Right ventricle myocardium inferior (tissue), 1 donor: ENCODE measurements at places on chromosomes 3 and 15.

DNA sequence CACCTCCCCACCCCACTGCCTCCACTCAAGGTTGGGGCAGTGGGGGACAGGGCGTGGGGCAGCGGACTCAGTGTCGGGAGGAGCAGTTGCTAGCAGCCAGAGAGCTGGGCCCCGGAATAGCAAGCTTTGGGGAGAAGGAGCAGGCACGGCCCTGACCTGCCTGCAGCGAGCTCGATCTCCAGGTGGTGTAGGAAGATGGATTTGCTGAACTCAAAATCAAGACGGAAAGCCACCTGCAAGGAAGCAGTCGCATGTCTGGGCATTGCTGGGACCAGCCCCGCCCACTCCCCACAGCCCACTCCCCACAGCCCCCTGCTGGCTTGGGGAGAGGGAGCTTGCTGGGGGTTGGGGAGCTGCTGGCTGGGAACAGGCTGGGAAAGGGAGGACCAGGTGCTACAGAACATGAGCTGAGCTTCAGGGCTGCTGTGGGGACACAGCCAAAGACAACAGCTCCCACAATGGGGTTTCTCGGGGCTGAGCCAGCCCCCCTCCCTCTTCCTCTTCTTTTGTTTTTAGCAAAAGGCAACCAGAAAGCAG, 38.0 kb downstream of the FEM1B start:
- no peak for DNase-seq

DNA sequence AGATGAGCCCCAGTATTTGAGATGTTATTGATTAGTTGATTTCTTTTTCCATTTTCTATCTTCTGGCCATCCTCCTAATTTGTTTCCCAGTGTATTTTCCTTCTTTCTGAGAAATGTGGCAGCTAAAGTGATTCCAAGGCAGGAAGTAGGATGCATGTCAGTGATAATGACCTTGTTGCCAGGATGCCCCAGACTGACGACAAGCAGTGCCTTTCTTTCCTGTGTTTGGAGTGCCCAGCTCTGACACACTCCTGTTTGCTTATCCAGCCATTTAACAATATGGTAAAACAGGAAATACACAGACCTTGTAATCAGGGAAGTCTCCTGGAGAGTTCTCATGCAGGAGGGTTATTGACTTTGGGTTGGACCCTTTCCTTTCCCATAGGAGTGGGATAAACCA, 20.4 kb downstream of the TMOD2 start:
- DNase-seq = no peak

GRCh38 chr3:184129012-184129411, 6.1 kb upstream of the EIF2B5 start:
- DNase-seq = no peak

GRCh38 chr15:63264688-63265293, 12.6 kb upstream of the APH1B start:
- no peak for DNase-seq

- DNase-seq = no peak
These were observed 403.7 kb downstream of the OXSM start for GRCh38 chr3:26193558-26193957.
